ENCODE measurements at places on chromosomes 6 and 20.

GRCh38 chr6:30149234-30149633 lies 11.8 kb downstream of the TRIM10 start:
- DNase-seq, result no peak

- no peak for DNase-seq
These were observed 19.1 kb downstream of the TAB2 start for GRCh38 chr6:149336609-149336928.

GRCh38 chr20:56733967-56734366 lies 104.9 kb downstream of the TFAP2C start:
- DNase-seq, result no peak

- no peak for DNase-seq
These were observed 95.9 kb upstream of the ADGRF1 start for GRCh38 chr6:47138046-47138445.

DNA sequence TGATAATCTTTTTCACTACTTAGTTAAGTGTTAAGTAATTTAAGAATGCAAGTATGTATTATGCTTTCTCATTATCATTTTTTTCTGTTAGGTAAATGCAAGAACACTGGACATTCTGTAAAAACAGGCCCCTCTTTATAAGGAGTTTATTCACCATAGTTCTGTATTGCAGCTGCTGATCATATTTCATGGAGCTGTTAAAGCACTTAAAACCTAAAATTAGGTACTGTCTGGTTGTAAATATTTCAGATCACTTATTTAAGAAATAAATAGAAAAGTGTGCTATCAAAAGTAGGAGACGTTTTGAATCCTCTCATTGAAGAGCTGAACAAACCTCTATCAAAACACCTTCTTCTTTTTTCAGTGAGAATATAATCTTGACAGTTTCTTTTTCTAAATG lies 3.9 kb downstream of the EYA4 start:
- no peak for DNase-seq

DNA sequence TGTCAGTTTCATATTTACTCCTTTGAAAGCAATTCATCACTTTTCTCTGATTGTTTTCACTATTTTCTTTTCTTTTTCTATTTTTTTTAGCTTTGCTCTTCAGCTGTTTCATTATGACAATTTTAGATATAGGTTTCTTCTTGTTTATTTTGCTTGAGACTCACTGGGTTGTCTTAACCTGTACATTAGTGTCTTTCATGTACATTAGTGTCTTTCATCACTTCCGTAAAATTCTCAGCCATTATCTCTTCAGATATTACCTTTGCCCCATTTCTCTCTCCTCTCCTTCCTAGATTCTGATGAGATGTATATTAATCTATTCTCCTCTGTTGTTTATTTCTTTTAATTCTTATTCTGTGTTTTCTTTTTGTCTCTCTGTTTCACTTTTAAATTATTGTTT lies 14.5 kb upstream of the TBPL1 start:
- no peak for DNase-seq

DNA sequence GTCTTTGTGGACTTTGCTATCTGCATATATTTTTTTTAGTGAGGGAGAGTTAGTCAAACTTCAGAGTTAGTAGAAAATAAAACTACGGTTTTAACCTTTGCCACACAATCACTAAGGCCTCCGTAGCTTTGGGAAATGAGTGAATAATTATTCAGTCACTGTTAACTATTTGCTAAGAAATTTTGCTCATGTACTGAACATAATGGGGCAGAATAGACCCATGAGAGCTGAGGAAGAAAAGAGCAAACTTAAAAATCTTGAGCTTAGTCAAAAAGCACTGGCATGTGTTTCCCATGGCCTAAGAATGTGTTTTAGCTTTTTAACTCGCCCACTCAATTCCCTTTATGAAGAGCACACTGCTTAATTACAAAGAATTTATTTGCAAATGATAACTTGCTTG lies 60.4 kb upstream of the SUPT3H start:
- DNase-seq, result no peak

DNA sequence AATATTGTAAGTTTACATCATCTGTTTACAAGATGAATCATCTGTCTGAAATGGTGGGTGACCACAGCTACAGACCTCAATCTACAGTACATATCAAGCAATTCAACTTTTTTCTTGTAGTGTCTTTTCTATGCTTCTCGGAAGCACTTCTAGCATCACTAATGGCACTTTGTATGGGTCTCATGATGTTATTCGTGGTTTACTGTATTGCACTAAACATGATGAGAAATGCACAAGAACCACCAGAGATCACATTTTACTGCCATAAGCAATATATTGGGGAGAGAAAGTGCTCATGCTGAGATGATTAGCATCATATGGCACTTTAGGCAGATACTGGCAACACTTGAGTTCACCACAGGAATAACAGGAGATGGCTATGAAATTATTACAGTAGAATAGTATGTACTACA lies 15.4 kb upstream of the BTBD3 start:
- no peak for DNase-seq

DNA sequence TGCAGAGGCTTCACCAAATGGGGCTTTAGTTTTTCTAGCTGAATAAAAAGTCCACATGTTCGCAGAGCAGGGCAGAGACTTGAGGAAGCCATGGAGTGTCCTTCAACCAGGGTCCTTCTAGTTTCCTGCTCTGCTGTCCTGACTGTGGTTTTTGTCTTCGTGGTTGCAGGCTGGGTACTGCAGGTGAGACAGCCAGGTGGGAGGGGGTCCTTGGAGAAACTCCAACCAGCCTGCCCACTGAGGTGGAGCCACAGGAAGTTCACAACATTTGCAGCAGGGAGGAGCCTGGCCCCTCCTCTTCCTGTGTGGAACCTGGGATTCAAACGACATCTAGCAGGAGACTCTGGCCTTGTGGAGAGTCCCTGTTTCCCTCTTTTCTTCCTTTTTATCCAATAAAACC lies 68.8 kb upstream of the MYLIP start:
- DNase-seq, result no peak

DNA sequence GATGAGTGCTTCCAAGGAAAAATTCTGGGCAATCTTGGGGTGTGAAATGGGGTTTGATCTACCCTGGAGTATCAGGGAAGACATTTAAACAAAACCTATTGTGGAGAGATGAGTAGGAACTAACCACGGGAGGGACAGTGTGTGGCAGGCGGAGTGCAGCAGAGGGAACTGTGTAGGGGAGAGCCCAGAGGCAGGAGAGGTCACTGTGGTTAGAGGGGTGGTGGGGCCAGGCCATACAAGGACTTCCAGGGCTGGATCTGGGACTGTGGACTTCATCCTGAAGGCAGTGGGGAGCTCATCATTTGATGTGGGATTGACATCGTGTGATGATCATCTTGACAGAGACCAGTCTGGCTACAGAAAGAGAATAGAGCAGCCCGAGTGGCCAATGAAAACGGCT lies 89.0 kb downstream of the TOX2 start:
- no peak for DNase-seq

GRCh38 chr20:62644802-62645496 lies 2.6 kb downstream of the SLCO4A1 start:
- DNase-seq, result no peak

GRCh38 chr6:27251606-27252251 lies 4.2 kb downstream of the PRSS16 start:
- peak; percentile 61 for DNase-seq

DNA sequence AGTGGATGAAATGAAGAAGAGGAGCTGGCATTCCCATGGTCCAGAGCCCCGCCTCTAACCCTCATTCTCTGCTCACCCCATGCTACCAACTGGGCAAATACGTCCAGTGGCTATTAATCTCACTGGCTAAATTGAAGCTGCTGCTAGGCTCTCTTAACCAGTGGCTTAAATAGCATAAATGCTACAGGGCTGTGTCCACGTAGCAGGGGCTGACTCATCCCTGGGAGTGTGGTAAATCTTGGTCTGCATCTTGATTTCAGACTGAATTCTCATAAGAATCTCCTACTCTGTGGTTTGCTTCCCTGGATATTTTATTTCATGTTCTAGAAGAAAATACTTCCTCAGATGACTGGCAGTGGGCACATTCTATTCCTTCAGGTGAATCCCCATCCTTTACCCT lies 193.1 kb upstream of the ARG1 start:
- DNase-seq, result no peak

DNA sequence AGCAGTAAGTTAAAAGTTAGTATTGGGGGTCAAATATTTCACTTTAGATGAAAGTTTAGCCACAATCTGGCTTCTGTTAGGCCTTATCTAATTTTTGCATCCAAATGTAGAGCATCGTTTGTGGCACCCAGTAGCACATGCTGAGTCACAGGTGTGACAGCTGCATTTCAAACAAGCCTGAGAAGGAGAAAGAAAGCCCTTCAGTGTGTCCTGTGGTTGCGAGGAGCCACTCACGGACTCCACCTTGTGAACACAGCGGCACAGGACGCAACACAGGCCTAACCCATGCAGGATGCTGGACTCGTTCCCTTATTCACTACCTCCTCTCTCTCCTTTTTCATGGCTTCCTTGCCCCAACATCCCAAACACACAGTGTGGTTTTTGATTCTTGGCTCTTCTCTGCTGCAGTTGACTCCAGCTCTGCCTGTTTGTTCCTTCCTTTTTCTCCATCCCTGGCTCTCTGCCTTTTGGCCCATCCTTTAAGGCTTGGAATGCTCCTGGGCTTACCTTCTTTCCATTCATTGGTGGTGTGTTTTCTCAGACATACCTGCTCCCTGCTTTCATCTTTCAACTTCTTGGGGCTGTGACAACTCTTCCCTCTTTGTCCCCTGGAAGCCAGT lies 124.2 kb downstream of the SLC16A10 start:
- no peak for DNase-seq

DNA sequence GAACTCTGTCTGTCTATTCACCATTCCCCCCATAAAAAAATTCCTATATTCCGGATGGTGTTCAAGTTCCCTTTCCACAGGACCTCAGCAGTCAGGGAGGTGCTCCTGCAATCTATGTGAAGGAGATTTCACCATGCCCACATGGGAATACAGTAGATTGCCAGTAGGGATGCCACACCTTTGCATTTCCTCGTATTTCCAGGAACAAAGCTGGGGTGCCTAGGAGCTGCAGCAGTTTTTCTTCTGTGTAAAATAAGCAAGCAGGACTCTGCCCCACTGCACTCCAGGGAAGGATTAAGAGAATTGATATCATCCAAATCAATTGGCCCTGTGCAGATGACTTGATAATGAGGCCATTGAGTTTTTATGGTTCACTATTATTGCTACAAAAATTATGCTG lies 7.4 kb upstream of the KIF16B start:
- no peak for DNase-seq

GRCh38 chr6:163393923-163394322 lies 20.6 kb upstream of the QKI start:
- DNase-seq, result no peak

DNA sequence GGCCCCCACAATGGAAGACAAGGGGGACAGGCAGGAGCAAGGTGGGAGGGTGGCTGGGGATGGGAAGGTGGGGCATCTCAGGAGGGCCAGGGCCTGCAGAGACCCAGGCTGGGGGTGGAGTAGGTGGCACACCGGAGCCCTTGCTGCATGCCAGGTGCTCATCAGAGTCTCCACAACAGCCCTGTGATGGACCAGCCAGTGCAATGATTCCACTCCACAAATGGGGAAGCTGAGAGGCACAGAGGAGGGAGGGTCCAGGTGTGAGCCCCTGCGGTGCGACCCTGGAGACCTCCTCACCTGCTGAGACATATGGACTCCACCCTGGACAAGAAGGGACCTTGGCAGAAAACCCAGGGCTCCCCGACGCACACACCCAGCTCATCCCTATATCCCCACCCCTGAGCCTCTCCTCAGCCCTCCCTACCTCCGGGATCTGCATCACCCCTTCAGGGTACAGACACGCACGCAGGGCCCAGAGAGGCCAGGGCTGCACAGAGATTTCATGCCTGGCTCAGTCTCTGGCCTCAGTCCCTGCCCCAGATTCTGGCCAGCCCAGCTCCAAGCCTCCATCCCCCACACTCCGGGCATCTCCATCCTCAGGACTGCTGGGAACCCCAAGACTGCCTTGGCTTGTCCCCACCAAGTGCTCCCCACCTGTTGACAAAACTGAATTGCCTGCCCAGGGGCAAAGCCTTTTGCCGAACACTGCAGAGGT lies 7.1 kb upstream of the GRM4 start:
- DNase-seq, result no peak

DNA sequence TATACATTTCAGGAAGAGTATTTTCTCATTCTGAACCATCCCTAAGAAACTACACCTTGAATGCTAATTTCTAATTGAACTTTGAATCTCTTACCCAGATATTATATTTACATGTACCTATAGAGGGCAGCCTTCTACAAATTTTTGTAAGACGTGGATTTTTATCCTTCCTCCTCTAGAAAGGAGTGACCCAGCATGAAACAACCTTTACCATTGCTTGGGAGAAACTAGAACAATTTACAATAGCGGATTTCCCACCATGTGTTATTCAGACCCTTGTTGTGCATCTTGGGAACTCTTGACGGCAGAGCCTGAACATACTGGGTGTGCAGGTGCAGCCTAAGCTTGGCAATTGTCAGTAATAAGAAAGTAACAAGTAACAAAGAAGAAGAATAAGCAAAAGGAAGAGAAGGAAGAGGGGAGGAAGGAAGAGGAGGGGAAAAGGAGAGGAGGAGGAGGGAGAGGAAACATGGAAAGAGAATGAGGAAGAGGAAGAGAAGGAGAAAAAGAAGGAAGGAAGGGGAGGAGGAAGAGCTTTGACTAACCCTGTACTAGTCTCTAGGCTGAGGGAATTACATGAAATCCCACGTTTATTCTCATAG lies 10.8 kb upstream of the TAAR1 start:
- peak; percentile 36 for DNase-seq

DNA sequence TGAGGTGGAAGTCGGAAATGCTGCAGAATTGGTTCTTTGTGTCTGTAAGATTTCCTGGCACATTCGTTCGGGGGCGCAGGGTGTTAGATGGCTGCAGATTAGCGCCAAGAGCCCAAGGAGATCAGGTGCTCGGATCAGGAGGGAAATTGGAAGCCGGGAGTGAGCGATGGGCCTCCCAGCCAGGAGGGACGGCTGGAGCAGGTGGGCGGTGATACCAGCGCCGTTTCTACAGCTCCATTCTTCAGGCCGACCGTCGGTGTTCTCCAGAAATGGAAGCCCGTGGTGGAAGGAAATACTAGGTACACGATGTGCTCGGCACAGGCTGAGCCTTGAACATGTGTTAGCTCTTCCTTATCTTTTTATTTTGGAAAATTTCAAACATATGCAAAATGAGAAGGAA lies 6.5 kb downstream of the SIRPA start:
- DNase-seq, result no peak

GRCh38 chr6:33201935-33202334 lies 1.3 kb downstream of the SLC39A7 start:
- DNase-seq, result no peak

DNA sequence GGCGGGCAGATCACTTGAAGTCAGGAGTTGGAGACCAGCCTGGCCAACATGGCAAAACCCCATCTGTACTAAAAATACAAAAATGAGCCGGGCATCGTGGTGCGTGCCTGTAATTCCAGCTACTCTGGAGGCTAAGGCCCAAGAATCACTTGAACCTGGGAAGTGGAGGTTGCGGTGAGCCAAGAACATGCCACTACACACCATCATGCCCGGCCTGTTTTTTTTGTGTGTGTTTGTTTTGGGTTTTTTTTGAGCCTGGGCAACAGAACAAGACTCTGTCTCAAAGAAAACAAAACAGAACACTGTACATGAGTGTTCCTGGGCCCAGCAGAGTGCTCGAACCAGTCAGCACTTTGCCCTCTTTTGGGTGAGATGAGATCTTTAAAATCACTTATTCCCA lies 159.1 kb downstream of the MTHFD1L start:
- no peak for DNase-seq

GRCh38 chr20:62143081-62143956 lies at the start of the genes PSMA7 and SS18L1:
Gene PSMA7, minus strand, starts transcription at chr20:62143394. Its CDS starts 91 bp downstream, at chr20:62143303.
Gene SS18L1, plus strand, starts transcription at chr20:62143769. Its CDS starts 52 bp downstream, at chr20:62143821.
- DNase-seq, result peak; percentile 83

All from memory B cell (primary cell).